ENCODE measurements at places on chromosomes 4 and X.

DNA sequence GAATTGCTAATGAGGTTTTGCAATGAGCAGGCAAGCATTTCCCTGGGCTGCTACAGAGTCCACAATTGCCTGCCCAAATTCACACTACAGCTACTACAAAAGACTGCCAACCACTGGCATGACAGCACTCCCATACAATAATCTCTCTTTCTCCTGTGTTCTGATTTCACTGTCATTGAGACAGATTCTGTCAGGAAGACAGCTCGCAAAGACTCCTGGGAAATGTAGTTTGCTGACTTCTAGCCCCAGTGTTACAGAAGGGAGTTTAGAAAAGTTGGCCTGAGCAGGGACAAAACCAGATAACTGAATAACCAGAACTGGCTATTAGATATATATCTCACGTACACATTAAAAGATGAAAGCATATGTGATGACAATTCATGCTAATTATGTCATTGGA lies 1231.3 kb upstream of the PRKX start:
- no peak for DNase-seq

- DNase-seq = no peak
Observed at GRCh38 chr4:184891816-184892397, 66.1 kb upstream of the ACSL1 start.

- no peak for DNase-seq
Observed at GRCh38 chr4:70306076-70306475, 28.7 kb upstream of the CABS1 start.

- DNase-seq = no peak
Observed at GRCh38 chrX:110214684-110215083, 103.2 kb downstream of the AMMECR1 start.

DNA sequence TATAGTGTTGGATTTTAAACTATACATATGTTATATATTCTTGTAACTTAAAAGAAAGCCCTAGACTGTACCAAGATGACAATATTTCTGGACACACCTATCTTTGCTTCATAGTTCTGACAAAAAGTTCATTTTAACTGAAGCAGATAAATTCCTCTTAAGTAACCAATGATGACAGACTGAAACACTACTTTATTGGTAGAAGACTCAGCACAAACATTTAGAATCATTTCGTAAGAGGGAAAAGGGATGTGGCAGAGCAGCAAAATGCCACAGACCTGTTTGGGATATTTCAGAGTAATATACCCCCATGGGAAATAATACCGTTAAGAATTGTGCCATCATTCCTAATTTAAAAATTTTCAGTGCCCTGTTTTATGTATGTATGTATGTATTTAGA lies 56.2 kb downstream of the APOO start:
- DNase-seq = no peak

GRCh38 chr4:185343726-185344581 lies 51.8 kb downstream of the LRP2BP start:
- peak; percentile 58 for DNase-seq

DNA sequence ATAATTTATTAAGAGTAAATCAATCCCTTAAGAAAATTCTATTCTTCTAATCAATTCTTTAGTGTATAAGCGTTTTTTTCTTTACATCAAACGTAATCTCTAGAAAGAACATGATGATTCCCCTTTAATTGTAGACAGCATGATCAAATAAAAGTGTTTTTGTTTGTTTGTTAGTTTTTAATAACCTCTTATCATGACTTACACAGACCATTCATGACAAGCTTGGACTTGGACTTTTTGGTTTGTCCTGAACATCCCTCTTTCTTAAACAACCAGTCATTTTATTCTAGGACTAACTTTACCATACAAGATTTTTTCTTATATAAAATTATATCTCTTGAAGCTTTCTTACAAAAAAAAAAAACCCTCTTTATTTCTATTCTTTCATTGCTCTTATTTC lies 344.6 kb upstream of the SPOCK3 start:
- no peak for DNase-seq

GRCh38 chr4:186840222-186840701 lies 116.6 kb upstream of the FAT1 start:
- DNase-seq = no peak

DNA sequence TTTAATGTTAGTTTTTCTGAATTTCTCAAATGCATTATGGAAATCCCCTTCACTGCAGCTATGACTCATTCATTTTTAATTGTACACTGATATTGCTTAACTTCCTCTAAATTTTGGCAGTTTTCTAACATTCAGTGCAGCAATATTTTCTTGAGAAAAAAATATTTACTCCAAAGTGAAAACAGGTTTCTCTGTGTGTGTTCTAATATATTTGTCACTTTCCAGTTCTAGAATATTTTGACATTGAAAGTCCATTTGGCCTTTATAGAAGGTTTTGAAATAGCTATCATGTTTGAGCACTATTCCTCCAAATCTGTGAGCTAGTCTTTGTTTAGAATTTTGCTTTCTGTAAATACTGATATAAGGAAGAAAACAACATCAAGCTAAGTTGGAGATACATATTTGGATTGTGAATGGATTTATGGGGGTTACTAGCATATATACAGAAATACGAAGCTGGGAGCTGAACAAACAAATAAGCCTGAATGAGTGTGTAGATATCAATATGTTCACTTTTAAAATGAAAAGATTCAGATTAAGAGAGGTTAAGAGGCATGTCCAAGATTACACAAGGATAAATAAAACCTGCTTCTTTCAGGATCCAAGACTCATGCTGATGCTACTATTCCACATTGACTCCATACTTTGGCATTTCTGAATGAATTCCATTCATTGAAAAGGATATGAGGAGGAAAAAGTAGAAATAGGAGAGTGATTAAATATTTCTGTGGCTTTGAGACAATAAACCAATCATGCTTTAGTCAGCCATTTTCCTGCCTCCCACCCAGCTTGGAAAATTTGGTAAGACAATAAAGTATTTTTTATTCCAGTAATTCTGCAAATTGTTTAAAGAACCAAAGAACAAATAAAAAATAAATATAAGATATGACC lies 57.3 kb upstream of the SLIT2 start:
- peak; percentile 72 for DNase-seq

- peak; percentile 96 for DNase-seq
Observed at GRCh38 chr4:2935762-2936743, 27.2 kb downstream of the NOP14 start.

DNA sequence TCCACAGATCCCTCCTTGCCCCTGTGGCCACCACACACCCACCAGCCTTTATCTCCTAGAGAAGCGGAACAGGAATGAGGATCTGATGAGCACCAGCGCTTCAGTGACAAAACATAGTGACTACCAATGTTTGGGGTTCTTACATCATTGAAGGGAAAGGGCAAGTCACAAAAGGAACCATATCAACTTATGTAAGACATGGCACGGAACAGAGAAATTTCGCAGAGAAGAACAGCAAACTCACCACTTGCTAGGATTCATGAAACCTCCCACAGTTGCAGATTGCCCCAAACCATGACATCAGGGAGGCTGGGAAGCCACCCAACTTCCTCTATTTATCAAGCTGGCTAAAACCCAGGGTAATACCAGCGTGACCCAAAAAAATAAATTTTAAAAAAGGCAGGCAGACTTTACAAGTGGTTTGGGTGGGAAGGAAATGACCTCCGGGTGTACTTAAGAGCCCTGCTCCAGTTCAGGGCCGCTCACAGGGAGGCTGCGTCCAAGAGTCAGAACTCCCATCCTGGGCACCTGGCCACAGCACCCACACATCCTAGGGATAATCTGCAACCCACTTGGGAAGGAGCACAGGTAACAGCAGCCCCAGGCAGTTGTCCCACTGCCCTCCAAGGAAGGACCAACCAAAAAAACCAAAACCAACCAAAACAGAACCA lies 36.0 kb downstream of the ADGRG2 start:
- no peak for DNase-seq

GRCh38 chrX:153374426-153374825 lies 26.7 kb downstream of the PNMA6E start:
- no peak for DNase-seq

GRCh38 chr4:6390356-6390755 lies 82.1 kb downstream of the PPP2R2C start:
- no peak for DNase-seq

- no peak for DNase-seq
Observed at GRCh38 chr4:35175487-35175886, 1068.8 kb downstream of the ARAP2 start.

DNA sequence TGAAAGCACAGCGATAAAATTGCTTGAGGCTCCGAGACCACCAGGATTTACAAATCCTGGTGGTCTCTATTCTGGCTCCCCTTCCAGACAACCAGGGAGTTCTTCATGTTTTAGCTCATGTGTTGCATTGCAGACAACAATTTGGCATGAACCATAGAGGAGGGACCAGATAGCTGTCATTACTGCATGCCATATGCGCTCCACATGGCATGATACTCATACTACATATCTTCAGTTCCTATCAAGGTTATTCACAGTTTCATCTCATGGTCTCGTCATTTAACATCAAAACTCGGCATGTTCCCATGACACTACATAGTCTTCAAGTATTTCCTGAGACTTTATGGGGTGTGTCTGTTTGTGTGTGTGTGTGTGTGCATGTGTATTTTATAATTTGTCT lies 220.3 kb downstream of the OR13H1 start:
- no peak for DNase-seq

DNA sequence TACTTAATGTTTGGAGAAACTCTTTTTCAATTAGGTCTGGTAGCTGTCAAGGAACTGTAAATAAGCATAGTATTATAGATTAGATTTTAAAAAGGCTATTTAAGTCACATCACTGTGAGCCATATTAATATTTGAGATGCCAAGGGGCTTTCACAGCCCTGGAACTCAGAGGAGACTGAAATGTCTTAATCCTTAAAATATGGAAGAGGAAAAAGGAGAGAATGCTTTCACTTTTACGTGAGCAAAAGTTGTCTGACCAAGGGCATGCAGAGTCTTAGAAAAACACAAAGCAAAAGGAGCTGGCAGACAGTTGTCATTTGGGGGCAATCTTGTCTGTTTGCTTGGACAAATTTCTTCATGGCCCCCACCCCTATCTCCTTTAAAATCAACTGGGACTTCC lies 253.2 kb upstream of the IGFBP7 start:
- DNase-seq = no peak

- peak; percentile 14 for DNase-seq
Observed at GRCh38 chr4:15695729-15696128, 7.1 kb upstream of the BST1 start.

GRCh38 chr4:173370130-173370476 lies 651 bp upstream of the SAP30 start:
- DNase-seq = no peak

GRCh38 chr4:59597536-59598329 lies 1602.4 kb upstream of the ADGRL3 start:
- no peak for DNase-seq

GRCh38 chrX:54509400-54509799 lies 13.4 kb upstream of the FGD1 start:
- DNase-seq = no peak

GRCh38 chrX:70878902-70879301 lies 29.6 kb downstream of the TEX11 start:
- DNase-seq = no peak

DNA sequence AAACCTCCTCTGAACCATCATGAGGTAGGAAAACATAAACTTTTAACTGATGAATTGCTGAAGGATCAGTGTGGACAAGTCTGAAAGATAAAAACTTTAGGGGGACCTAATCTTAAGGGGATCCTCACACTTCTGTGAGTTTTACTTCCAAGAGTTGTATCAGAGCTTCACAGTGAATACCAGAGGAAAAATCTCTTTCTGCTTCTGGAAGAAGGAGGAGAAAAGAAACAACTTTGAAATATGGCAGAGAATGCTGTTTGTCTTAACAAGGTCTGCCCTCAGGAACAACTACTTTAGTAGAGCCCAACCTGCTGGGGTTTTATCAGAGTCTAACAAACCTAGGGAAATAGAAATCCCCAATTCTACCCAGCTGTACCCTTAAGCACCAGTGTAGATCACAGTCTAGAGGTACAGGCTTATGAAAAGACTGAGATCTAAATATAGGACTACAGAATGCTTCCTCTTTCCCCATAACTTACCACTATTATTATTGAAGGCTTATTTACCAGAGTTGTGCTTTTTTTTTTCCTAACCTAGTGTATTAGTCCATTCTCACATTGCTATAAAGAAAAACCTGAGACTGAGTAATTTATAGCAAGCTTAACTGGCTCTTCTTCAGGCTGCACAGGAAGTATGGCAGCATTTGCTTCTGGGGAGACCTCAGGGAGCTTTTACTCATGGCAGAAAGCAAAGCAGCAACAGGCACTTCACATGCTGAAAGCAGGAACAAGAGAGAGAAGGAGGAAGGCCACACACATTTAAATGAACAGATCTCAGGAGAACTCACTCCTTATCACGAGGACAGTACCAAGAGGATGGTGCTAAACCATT lies 167.9 kb downstream of the CAMK2D start:
- no peak for DNase-seq

DNA sequence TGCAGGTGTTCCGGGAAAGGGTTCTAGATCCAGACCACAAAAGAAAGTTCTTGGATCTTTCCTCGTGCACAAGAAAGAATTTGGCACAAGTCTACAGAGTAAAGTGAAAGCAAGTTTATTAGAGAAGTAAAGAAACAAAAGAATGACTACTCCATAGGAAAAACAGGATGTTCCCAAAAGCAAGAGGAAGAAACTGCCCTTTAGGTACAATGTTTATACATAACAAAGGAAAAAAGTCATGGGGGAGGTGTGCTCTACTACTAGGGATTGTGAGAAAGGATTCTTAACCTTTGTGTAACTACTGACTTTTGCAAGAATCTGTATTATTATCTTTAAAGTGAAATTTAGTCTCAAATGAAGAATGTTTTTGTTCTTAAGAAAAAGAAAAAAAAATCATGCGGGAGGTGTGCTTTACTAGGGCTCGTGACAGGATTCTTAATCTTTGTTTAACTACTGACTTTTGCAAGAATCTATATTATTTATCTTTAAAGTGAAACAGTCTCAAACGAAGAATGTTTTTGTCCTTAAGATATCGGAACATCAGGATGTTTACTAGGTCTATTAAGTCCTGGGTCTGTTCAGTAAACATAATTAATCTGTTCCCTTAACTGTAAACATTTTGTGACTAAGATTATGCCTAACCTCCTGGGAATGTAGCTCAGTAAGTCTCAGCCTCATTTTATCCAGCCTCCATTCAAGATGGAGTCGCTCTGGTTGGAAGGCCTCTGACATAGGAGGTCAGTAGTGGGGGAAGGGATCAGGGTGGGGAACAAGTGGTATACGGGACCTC lies 110.4 kb upstream of the BEND4 start:
- no peak for DNase-seq

DNA sequence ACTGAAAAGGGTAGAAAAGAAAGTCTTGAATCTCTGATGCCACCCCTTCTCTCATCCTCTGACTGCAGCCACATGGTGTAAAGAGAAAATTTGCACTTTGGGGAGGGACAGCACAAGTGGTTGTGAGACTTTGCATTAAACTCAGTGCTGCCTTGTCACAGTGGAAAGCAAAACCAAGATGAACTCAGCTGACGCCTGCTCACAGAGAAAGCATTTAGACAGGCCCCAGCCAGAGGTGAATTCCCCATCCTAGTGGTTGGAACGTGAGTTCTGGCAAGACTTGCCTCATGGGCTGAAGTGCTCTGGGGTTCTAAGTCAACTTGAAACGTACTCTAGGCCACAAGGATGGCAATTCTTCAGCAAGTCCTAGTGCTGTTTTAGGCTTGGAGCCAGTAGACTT lies 1101.4 kb downstream of the ADGRL3 start:
- DNase-seq = no peak

GRCh38 chrX:84188320-84188834 lies 378 bp upstream of the RPS6KA6 start:
- DNase-seq = peak; percentile 34
